ENCODE measurements at places on chromosomes 3 and 15. TPM values are rescaled to one million over a fixed set of nuclear protein-coding genes. Genes with fewer than 3 reads are reported as not detected.

The LIPH gene
- 0.36 TPM for total RNA-seq

The CAPN3 gene
- under 0.01 TPM for total RNA-seq

The CHSY1 gene
- total RNA-seq, result 55.3 TPM

The ADCY5 gene
- 0.56 TPM for total RNA-seq

The ZNF592 gene
- 4.3 TPM for total RNA-seq

The CCR4 gene
- not detected for total RNA-seq

The IL16 gene
- 0.18 TPM for total RNA-seq

The LHFPL4 gene
- not detected for total RNA-seq

The FMN1 gene
- 29.4 TPM for total RNA-seq

The SHF gene
- 1.8 TPM for total RNA-seq

The VGLL4 gene
- total RNA-seq, result 34.2 TPM

The RPP14 gene
- 6.6 TPM for total RNA-seq

The ANKUB1 gene
- not detected for total RNA-seq

The SERPINI1 gene
- total RNA-seq, result 1.1 TPM

The GCHFR gene
- 1.4 TPM for total RNA-seq

The CLDN16 gene
- total RNA-seq, result under 0.01 TPM

Measured in IMR-90 (cell line).